ENCODE measurements at places on chromosomes 3 and 15.

- no peak for DNase-seq
Measured at GRCh38 chr3:8489278-8489792, 12.3 kb upstream of the LMCD1 start.

DNA sequence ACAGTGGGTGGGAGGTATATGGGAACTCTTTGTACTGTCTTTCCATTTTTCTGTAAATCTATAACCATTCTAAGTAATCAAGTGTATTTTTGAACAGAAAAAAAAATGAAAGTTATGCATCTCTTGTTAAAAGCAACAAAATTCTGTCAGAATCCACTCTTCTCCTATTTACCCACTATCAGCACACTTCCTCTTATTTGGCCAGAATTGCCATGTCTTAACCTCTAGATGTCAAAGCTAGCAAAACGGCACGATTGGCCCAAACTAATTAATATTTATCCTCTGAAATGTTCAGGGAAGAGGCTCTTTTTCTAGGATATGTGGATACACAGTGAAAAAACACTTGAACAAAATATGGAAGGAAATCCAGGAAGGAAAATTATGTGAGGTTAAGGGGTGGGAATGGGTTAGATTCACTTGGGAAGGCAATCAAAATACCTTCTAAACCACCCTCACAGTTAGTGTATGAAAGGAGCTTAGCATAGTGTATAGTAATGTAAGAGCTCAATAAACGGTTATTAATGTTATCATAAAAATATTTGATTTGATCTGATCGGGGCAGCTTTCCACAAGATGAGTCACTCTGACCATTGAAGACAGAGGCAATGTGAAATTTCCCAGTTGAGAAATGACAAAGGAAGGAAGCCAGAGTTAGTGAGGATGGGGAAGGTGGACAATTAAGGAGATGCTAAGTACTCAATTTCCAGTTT lies 20.1 kb upstream of the TGFBR2 start:
- DNase-seq, result no peak

- no peak for DNase-seq
Measured at GRCh38 chr15:73936588-73937290, 10.5 kb downstream of the LOXL1 start.

DNA sequence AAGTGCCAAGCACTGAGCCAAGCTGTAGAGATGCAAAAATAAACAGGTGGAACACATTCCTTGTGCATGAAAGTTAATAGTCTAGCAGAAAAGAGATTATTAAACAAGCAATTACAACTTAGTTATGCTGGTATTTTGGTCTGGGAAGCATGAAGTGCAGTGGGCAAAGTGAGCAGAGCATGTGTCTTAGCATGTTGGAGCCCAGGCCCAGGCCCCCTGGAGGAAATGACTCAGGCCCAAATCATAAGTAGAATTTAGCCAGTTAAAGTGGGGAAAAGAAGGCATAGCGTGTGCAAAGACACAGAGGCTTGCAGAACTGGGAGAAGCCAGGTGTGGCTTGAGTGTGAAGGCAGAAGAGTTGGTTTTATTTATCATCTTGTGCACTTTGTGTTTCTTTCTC lies 163.8 kb upstream of the ATP11B start:
- DNase-seq, result no peak

Data from Caki2 (cell line).